ENCODE measurements at places on chromosomes 4 and X.

GRCh38 chr4:165826166-165826565, 46.9 kb upstream of the TLL1 start:
- DNase-seq: no peak

- DNase-seq: peak; percentile 16
Measured at GRCh38 chr4:165248102-165248501, 40.7 kb downstream of the KLHL2 start.

GRCh38 chr4:122732329-122733026, at the start of gene BBS12:
Gene BBS12, plus strand, starts transcription at chr4:122732704. Its CDS starts 9,189 bp downstream, at chr4:122741893.
- DNase-seq: peak; percentile 99

- DNase-seq: no peak
Measured at GRCh38 chr4:4396628-4397440, 9.9 kb downstream of the NSG1 start.

- DNase-seq: no peak
Measured at GRCh38 chr4:29900336-29900735, 819.8 kb upstream of the PCDH7 start.

DNA sequence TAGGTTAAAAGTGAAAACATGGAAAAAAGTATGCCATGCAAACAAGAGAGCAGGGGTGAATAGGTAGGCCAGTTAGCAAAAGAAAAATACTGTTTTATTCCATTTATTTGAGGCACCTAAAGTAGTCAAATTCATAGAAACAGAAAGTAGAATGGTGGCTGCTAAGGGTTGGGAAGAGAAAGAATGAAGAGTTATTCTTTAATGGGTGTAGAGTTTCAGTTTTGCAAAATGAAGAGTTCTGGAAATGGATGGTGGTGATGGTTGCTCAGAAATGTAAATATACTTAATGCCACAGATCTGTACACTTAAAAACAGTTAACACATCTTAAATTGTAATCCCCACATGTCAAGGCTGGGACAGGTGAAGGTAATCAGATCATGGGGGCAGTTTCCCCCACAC, 29.7 kb downstream of the PARM1 start:
- DNase-seq: no peak

- peak; percentile 48 for DNase-seq
Measured at GRCh38 chr4:53855581-53856250, 208.7 kb downstream of the CHIC2 start.

- no peak for DNase-seq
Measured at GRCh38 chrX:67732864-67733263, 189.0 kb downstream of the AR start.

DNA sequence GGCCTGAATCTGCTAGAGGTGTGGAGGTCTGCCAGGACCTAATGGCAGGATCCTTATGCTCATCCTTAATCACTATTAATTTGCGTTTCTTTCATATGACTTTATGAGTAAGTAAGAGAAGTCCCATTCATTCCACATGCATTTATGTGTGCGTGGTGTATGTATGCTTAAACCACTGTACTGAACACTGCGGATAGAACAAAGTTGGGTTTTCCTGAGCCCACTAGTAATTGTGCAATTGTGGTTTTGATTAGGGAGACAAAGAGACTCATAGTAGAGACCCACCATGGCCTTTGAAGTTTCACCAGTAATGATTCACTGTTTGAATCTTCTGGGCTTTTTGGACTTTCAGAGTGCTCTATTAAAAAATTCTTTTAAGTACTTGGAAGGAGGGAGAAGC, 498.5 kb upstream of the DIPK2B start:
- no peak for DNase-seq

DNA sequence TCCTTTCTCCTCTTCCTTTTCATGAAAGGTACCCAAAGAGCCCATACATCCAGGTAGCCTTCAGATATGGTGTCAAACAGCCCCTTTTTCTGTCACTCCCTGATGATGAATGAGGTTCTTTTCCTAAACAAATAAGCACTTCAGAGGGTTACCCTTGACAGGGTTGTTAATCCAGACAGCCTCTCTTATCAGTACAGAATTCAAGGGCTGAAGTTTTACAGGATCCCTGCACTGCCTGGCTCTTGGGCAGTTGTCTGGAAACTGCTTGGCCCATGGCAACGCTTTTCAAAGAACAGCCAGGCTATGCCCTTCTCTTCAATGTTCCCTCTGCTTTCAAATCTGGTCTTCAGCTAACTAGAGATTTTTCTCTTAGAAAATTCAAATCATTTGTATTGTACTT, 352.6 kb upstream of the FAM241A start:
- no peak for DNase-seq

DNA sequence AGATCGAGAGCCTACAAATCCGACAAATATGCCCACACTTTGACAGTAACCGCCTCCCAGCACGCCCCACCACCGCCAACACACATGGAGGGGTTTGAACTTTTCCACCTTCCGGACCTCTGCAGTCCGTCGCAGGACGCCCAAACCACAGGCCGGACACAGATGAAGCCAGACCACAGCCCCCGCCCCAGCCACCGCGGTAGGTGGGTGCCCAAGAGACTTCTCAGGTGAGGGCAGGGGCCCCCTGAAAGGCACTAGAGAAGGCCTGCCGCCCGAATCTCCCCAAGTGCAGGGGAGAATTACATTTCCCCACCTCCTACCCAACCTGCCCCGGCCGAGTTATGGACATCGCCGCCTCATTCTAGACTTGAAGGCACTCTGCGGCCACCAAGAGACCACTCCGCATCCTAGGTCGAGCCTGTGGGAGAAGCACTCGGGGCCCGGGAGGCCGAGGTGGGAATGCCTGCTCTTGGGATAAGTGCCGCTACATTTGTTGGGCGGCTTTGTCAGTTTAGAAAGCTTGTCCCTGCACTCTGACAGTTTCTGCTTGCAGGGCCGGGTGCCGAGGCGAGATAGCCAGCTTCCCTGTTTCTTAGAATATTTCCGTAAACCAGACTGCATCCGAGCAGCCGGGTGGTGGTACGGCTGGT, 21.5 kb downstream of the HAND2 start:
- no peak for DNase-seq

GRCh38 chrX:107775734-107776511, at the start of gene TSC22D3:
Gene TSC22D3, minus strand, starts transcription at chrX:107775787. Its CDS starts 368 bp downstream, at chrX:107775419.
- DNase-seq: peak; percentile 25

DNA sequence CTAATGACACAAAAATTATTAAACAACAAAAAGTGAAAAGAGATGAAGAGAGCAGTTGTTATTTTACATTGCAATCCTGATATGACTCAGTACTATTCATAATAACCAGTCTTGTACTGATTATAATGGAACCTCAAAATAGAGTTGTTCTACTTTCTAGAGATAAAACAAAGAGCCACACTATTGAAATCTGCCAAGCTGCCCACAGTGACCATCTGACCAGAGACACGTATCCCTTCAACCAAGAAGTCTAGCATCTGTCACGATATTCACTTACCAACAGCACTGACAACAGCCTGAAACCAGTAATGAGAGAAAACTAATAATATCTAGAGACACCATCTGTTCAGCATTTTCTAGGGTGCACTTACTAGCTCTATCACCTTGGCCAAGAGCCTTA, 466.7 kb downstream of the NKX6-1 start:
- no peak for DNase-seq

GRCh38 chr4:83285055-83285407, 433 bp upstream of the COQ2 start:
- DNase-seq: peak; percentile 96

- no peak for DNase-seq
Measured at GRCh38 chr4:1418494-1419285, 12.4 kb upstream of the NKX1-1 start.

- DNase-seq: no peak
Measured at GRCh38 chrX:65726715-65727114, 59.3 kb downstream of the MSN start.

- peak; percentile 100 for DNase-seq
Measured at GRCh38 chr4:74374561-74375327, 9.8 kb downstream of the EREG start.

GRCh38 chrX:138877746-138878145, 166.2 kb upstream of the FGF13 start:
- no peak for DNase-seq

- DNase-seq: no peak
Measured at GRCh38 chr4:24405341-24405740, 179.0 kb downstream of the DHX15 start.

- DNase-seq: no peak
Measured at GRCh38 chr4:127174201-127174600, 458.6 kb upstream of the INTU start.

DNA sequence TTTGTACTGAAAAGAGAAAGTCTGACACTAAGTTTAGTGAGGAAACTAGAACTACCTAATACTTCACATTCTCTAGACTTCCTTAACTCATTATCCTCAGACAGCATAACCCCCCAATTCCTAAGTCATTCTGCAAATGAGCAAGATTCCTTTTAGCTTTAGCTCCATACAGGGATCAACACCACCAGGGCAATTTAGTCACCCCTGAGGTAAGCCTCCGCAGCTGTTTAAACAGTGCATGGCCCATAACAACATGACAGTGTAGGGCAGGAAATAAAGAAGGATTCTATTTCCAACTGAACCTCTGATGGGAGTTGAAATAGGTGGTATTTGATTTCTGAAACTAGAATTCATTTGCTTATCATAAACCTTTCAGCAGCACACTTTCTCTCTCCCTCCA, 112.8 kb upstream of the DKK2 start:
- no peak for DNase-seq

DNA sequence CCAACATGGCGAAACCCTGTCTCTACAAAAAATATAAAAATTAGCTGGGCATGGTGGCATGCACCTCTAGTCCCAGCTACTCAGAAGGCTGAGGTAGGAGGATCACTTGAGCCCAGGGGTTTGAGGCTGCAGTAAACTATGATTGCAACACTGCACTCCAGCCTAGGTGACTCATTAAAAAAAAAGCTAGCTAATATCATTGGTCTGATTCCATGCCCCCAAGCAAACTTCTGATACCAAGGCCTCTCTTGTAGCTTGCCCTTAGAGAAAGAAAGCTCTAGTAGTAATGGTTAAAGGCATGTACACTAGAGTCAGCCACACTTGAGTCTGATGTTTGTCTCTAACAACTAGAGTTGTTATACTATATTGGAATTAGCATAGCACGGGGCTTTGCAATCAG, 32.6 kb upstream of the PHF8 start:
- no peak for DNase-seq

- no peak for DNase-seq
Measured at GRCh38 chr4:106039796-106040195, 144.5 kb downstream of the NPNT start.

- peak; percentile 83 for DNase-seq
Measured at GRCh38 chr4:10457255-10457801, at the start of gene ZNF518B. Gene ZNF518B, minus strand, starts transcription at chr4:10457426. Its CDS starts 11,098 bp downstream, at chr4:10446328.

DNA sequence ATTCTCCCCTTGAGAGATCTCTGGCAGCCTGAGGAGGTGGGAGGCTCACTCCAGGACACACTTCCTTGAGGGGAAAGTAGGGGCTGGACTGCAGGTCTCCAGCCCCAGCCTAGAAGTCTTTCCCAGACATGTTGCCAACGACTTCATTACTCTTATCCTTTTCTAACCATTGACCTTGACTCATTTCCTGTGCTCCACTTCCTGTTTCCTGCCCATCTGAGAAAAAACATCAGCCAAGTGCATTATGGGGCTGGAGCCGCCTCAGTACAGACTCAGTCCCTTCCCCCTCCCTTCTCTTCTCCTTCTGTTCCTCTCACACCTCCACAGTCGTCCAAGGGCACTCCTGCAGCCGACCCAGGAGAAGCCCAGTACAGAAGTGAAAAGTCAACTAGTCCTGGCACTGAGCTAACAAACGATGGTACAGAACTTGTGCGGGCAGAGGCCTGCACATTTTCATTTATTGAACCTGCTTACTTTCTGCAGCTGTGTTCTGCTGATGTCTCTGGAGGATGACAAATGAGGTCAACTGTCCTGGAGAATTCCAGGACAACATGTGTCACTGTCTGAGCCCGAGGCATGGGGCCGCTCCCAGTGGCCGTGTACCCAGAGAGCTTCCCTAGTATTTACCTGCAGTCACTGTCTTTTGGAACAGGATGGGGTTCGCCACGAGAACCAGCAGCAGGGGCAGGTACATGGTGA, 20.1 kb downstream of the GPR143 start:
- DNase-seq: no peak

DNA sequence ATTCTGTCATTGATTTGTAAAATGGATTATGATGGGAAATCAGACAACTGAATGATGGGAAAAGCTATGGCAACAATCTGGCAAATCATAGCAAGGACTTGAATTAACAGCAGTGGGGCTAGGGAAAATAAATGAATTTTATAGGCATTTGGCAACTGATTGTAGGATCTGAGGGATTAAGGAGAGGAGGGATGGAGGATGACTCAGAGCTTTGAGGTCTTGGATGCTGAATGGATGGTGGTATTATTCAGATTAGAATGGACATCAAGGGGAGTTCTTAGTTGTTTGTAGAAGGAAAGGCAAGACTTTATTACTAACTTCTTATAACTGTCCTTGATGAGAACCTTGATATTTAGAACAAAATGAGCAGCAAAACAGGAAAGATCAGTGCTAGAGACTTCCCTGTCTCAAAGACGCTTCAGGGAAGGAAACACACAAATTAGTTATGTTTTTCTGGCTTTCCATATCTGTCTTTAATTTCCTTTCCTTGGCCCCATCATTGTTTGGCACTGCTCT, 51.4 kb upstream of the HHIP start:
- DNase-seq: no peak

DNA sequence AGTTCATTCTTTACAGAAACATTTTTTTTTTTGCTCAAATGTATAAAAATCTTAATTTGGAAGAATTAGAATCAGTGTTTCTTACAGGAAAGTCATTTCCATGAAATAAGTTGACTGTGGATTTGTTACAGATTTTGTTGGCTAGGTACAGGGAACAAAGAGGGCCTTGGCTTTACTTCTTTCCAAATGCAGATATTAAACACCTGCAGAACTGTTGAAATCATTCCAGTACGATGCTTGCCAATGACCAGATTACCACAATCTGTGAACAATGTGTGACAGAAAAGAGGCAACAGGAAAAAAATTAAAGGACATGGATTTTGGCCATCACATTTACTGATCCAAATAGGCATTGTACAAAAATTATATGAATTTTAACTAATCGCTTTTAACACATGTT, 70.8 kb downstream of the ANXA10 start:
- no peak for DNase-seq

GRCh38 chrX:41981481-41982013, 58.2 kb upstream of the CASK start:
- no peak for DNase-seq

DNA sequence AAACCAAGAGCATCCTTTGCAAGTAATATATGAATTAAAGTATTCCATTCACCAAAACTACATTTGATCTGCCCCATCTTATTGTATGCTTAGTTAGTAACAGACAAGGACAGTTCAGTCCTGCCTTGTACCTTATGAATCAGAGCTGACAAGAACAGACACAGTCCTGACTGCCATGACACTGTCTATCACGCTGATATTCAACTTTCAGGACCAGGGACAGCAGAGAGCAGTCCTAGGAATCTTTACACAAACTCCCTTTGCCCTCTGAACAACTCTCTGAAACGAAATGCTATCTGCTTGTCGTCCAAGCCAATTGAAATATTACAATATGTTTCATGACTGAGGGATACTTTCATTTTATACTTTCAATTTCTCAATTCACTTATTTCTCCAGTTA, 268.6 kb upstream of the VCX start:
- no peak for DNase-seq

DNA sequence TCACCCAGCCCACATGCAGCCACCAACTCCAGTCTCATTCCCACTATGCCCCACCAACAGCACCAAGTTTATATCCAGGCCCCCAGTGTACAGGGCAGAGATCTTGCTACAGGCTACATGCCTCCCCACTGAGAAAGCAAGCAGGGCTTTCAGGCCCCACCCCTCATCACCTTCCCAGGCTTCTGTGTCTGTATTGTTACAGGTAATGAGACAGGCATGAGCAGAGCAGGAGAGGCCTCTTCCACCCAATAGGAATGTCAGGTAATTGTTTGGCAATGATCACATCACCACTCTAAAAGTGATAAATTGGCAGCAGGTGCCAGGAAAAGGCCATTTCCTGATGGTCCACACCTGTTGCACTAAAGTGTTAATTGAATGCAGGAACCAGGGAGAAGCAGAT, 102.5 kb downstream of the ZNF518B start:
- DNase-seq: no peak
